ENCODE measurements at places on chromosomes 2 and 18.

GRCh38 chr2:98881153-98881650 is 54.8 kb downstream of the CRACDL start:
- DNase-seq = no peak

DNA sequence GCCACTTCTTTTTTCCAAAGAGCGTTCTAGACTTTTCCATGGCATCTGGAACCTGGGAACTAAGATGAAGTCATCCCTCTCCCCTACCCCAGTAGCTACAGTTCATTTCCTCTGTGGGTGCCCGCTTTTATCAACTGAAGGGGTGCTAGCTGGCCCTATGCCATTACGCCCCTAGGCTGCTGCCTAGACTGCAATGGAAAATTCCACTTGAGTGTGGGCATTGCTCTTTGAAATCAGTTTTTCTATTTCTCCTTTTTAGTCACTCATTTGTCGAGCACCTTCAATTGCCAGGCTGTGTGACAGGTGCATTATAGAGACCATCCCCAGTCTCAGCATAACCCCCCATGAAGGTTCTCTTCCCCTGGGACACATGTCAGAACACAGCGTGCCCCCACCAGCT is 7.3 kb downstream of the TEX51 start:
- DNase-seq = no peak

GRCh38 chr2:30789670-30790210 is 17.5 kb downstream of the CAPN13 start:
- DNase-seq = no peak

- no peak for DNase-seq
Measured at GRCh38 chr2:120805602-120806001, 69.9 kb downstream of the GLI2 start.

- DNase-seq = no peak
Measured at GRCh38 chr2:96649342-96649741, 6.8 kb downstream of the FER1L5 start.

DNA sequence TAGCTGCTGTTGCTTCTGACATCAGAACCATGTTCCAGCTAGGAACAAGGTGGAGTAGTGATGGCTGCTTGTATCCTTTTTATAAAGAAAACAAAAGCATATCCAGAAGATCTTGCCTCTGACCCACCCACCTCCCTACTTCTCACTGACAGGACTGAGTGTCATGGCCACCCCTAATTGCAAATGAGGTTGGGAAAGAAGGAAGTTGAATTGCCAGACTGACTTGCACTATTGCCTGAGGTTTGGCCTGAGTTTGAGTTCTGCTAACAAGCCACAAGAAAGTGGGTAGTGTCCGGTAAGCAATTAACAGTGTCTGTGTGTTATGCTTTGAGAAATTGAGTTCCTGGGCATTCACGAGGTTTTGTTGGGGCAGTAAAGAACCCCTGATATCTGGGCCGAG is 22.8 kb downstream of the SGPP2 start:
- no peak for DNase-seq

DNA sequence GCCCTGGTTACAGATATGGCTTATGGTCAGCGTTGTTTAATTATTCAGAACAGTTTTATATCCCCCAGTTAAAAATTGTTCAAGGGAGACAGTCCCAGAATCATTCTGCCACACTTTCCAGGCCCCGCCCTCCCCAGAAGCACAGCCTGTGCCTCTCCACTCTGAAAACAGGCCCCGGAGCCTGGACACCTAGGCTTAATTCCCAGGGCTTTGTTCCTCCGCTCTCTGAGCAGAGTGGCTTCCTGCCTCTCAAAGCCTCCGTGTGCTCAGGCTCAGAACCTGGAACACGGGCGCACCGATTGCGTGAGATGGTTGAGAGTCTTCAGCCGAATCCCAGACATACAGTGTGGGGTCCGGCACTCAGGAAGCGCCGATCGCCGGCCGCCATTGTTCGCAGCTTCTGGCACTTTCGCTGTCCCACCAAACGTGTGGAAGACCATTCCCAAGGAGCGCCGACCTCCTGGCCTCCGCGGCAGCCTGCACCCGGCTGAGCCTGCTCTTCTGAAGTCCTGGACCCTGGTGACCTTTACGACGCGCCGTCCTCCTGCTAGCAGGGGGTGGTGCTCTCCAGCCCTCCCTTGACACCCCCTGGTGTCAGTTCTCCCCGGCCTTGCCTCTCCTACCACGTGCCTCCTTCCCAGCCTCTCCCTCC is 45.6 kb downstream of the TWIST2 start:
- DNase-seq = no peak

DNA sequence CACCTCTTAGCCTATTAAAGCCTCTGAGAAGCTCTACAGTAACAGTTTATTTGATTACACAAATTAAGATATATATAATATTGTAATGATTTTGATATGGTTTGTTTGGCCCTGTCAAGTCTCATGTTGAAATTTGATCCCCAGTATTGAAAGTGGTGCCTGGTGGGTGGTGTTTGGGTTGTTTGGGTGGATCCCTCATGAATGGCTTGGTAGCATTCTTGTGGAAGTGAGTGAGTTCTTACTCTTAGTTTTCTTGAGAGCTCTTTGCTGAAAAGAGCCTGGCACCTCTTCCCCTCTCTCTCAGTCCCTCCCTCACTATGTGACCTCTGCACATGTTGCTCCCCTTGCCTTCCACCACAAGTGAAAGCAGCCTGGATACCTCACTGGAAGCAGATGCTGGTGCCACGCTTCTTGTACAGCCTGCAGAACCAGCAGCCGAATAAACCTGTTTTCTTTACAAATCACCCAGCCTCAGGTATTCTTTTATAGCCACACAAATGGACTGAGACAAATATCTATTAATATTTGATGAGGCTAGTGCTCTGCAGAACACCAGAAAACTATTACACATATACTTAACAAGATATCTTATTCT is 52.8 kb downstream of the SLC4A10 start:
- no peak for DNase-seq

DNA sequence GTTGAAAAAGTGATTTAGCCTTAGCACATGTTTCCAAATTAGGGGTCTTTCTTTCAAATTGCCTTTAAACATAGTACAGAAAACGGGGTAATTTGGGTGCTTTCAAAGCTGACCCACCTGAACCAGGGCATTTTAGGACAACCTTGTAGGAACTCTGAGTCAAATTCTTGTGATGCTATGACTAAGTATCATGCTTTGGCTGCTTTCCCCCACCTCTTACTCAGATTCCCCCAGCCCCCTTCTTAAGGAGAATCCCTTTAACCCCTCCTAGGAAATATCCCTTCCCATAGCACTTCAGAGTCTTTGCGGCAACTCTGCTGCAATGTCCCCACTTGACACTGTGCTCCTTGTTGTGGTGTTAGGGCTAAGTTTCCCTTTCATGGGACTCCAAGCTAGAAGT is 18.6 kb upstream of the KLF7 start:
- no peak for DNase-seq

DNA sequence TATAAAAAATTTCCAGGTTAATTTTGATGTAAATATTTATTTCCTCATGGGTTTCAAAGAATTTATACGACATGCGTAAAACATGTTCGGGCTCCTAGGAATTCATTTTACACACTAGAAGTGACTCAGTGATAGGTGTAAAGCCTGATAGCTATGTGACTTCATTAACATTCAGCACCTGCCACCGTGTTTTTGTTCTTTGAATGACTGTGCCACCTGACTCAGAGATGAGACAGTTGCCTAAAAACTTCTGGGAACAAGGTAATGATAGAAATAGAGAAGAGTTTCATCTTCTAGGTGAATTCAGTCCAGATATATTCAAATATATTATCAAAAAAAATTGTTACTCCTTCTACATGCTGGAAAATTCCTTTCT is 10.0 kb downstream of the IL1R2 start:
- no peak for DNase-seq

- DNase-seq = no peak
Measured at GRCh38 chr2:235157746-235158482, 206.1 kb downstream of the SH3BP4 start.

GRCh38 chr2:45342-46130 is 769 bp downstream of the FAM110C start:
- DNase-seq = no peak

GRCh38 chr2:223997938-223998337 is 40.7 kb downstream of the MRPL44 start:
- no peak for DNase-seq

- DNase-seq = no peak
Measured at GRCh38 chr2:10876963-10877362, 34.8 kb upstream of the KCNF1 start.

DNA sequence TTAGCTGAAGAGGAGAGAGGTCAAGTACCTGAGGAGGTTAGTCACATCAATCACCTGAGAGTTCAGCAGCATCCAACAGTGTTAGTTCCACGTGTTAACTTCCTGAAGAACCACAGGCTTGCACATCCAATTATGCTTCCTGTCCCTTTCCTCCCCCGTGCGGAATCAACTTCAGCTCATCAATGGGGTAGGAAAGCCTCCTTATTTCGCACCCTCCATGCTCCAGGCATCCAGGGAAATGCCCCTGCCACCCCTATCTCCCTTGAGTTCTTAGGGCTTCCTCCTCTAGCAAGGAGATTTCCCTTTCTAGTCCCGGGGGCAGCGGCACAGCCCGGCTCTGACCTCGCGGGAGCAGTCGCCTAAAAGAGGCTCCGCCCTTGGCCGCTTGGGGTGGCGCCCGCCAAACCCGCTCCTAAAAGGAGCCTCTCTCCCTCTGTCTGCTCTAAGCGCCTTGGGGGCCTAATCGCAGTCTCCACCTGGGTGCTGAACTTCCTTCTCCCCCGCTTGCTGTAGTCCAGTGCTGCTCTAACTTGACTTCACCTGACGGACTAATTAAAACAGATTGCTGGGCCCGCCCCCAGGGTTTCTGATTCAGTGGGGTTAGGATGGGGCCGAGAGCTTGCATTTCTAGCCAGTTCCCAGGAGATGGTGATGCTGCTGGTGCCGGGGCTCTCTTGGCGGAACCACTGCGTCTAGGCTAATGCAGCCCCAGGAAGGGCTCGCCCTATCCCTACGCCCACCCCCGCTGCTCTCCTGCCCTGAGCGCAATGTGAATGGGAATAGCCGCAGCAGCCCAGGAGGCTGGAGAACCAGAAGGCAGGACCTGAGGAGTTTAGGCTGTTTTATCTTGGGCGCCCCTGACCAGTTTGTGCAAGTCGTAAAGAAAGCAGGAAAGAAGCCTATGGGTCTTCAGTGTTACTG is 3.4 kb upstream of the TET3 start:
- DNase-seq = no peak

All from hematopoietic multipotent progenitor cell (in vitro differentiated cells).